ENCODE measurements at places on chromosomes 1 and 21.

GRCh38 chr1:33320619-33321165, at the start of gene A3GALT2:
Gene A3GALT2 (minus strand): TSS chr1:33321098. CDS start chr1:33321098, 0 bp downstream.
- no peak for DNase-seq

GRCh38 chr1:39255222-39255621, 50.7 kb downstream of the MACF1 start:
- no peak for DNase-seq

DNA sequence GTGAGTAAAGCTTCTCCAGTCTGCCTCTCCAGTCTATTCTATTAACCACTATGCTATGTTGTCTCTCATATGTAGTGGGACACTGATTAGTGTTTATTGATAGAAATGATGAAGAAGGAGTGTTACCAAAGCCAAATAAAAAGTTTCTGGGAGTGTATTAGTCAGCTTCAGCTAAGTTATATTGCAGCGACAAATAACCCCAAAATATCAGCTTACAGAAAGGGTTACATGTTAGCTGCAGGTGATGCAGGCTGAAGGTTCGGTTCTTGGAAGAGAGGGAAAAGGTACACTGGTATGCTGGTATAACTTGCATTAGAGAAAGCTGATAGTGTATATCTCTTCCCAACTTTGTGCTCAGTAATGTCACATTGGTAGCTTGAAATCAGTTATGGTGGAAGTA, 10.6 kb upstream of the AK2 start:
- no peak for DNase-seq

GRCh38 chr1:28259934-28260802, 850 bp downstream of the SESN2 start:
- peak; percentile 60 for DNase-seq

GRCh38 chr1:2226525-2227345, 1.4 kb upstream of the SKI start:
- DNase-seq: no peak

DNA sequence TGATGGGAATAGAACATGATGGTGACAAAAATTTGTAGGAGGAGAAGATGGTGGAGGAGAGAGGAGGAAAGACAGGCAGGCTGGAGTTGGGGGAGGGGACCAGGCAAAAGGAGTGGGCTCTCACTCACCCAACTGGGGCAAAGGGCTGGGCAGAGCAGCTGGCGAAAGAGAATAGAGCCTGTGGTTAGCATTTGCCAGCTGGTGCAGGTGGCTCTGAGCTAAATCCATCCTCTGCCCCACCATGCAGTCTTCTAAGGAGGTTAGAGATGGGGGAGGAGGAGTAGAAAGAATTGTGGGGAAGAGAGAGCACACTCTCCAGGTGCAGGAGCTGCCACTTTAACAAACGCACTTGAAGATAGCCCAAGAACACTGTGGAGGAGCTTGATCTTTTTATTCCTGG, 27.6 kb upstream of the SLAMF1 start:
- no peak for DNase-seq

DNA sequence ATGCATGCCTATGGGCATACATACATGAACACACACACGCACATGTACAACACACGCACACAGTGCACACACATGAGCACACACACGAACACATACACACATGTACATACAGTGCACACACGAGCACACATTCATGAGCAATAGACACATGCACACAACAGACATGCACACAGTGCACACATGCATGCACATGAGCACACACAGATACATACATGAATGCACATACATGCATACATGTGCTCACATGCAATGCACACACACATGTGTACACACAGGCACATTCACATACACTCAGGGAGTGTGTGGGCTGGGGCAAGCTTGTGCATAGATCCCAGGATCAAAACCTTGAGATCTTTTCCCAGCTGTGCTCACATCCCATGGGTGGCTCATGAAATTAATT, 18.9 kb downstream of the CRYAA start:
- no peak for DNase-seq

DNA sequence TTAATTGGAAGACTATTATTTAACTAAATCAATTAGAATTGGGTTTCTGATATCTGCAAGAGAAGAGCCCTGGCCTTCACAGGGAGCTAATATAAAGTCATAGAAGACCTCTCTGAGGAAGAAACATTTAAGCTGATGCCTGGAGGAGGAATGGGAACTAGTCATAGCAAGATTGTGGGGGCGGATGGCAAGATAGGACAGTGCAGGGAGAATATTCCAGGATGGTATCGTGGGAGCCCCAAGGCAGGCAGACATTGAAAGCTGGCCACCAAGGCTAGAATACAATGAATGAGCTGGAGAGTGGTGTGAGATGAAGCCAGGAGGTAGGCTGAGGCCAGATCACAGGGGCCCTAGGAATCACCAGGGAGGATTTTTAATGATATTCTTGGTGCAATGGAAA, 20.8 kb upstream of the MYSM1 start:
- no peak for DNase-seq

- no peak for DNase-seq
Observed at GRCh38 chr1:84918726-84919336, 25.8 kb upstream of the LPAR3 start.

DNA sequence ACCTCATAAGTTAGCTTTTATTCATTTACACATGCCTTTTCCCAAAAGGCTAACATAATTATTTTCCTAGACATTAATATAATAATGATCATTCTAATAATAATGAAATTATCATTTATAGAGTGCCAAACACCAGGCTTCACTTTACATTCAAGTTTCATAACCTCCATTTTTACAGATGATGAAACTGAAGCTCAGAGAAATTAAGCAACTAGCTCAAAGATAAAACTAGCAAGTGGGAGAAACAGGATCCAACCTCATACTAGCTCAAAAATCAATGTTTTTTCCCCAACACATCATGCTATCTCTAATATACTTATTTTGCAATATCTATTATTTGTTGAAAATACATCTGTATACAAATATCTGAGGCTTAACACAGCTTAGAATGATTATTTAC, 14.0 kb downstream of the LPGAT1 start:
- DNase-seq: no peak

DNA sequence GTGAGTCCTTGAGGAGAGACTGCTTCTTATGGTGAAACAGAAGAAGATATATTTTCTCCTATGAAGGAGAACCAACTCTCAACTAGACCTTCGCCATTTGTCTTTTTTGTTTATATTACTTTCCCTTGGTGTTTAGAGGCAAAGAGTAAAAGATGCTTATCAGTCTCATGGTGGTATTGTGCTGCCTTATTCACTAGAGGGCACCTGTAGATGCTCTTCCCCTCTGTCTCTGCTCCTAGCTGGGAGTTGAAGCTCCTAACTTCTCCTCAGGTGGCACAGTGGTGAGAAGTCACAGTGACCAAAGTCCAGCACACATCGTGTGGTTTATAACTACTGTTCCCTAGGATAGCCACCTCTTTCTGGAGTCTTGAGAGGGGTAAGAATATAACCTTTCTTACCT, 1359.6 kb downstream of the PLA2G4A start:
- DNase-seq: no peak

DNA sequence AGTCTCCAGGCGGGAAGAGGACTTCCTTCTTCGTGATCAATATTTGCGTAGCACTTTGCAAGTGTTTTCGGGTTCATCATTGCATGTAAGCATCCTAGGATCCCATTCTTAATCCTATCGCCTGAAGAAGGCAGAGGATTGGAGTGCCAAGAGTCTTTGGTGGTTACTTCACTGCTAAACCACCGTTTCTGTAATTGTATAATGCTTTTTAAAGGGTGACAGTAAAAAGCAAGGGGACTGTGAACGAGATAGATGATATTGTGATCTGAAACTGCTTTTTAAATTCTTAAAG, 345 bp upstream of the ALDH9A1 start:
- no peak for DNase-seq

GRCh38 chr1:110948038-110948810, 15.5 kb downstream of the LRIF1 start:
- no peak for DNase-seq

- DNase-seq: no peak
Observed at GRCh38 chr1:199762572-199762971, 264.9 kb upstream of the NR5A2 start.

DNA sequence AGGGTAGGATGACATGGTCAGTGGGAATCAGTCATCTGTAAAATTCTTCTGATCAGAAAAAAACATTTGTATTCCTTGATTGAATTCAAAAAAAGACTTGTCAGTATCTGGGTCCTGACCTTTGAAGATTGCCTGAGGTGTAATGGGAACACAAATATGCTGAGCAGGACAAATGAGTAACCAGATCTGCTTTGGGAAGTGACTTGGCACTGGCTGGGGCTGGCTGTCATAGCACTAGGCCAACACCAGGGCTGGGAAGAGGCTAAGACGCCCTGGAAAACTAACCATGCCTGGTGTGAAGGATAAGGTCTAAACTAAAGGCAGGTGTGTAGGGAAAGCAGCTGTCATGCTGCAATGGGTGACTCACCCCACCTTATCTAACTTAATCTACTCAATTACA, 452.9 kb upstream of the BEND5 start:
- no peak for DNase-seq

GRCh38 chr1:983798-984475, 2.0 kb upstream of the PERM1 start:
- peak; percentile 65 for DNase-seq

GRCh38 chr21:18524097-18524880, 120.7 kb upstream of the TMPRSS15 start:
- no peak for DNase-seq

DNA sequence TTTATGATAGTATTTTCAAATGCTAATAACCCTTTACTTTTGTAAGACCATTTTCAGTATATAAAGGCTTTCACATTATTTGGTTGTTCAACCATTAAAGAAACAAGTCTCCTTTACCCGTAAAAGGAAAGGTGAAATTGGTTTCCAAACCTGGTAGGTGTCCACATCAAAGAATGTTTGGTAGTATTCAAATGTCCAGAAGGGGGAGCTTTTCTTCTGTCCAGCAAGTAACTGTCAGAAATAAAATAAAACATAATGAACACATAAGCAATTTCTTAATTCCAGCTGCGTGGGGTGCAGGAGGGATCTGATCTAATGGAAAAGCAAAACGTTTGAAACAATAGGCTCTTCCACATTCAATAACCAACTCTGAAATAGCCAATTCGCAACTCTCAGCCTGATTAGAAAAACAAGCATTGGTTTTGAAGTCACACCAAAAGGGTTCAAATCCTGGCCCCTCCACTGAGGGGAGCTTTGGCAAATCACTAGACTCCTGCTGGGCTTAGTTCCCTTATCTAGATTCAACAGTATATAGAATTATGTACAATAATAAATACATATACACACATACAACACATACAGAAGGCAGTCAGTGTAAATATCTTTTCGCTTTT, 11.0 kb downstream of the YIPF1 start:
- no peak for DNase-seq

DNA sequence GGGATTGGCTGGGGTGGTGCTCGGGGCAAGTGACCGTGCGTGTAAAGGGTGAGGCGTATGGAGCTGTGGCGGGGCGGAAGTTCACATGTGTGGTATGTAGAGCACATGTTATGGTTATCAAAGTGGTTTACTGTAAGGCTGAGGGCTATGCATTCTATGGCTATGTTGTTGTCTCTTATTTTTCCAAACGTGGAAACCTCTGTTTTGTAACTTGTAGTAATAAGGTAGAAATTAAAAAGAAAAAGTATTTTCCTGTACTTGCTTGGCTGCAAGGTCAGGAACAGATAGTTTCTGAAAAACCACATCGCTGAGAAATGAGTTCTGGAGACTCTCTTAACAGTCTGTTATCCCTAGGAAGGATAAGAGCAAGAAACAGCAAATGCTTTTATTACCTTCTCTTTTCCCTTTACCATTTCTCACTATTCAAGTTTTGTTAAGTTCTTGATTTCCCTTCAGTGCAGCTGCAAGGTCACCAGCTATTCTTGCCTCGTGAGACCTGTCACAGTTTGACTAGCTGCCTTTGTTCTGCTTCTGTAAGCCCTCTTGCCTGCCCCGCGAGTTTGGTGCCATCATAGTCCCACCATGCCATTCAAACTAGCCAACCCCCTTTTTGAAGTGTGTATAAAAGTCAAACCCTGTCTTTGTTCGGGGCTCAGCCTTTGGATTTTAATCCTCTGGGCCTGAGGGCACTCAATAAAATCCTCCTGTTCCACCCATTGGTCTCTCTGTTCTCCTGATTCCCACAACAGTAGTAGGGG, 9.5 kb downstream of the RNU1-2 start:
- peak; percentile 57 for DNase-seq

DNA sequence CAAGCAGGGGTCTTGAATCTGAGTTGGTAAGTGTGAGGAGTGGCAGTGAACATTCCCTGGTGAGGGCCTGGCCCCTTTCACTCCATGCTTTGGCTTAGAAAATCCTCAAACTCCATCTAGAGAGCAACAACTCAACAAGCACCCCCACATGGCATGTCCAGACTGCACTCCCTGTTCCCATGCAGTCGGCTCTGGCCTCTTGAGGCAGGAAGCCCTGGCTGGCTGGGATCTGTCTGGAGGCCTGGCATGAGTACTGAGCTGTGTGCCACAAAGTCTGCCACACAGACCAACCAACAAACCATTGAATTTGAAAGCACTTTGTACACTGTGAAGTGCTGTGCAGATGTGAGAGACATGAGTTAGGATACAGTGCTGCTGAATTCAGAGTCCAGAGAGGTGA, 25.2 kb downstream of the COA7 start:
- no peak for DNase-seq

DNA sequence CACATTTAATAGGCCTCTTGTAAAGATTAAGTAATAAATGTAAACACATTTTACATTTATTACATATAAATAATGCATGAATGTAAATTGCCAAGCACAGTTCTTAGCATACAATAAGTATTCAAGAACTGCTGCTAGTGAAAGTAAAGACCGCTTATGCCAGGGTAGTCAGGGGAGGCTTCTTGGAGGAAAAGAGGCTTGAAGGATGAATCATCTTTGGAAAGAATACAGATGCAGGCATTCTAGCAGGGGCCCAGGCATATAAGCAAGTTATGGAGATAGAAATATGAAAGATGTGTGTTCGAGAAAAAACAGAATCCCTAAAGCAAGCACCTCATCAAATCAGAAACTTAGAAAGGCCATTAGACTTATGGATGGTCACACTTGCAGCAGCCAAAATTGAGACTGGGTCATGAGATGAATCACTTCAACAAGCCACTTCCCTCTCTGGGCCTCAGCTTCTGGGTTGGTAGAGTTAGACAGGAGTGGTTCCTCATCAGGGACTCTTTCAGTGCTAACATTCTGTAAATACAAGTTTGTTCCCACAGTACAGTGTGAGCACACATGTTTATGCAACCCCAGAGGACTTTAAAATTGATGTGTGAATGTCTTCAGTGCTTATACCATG, 79.8 kb upstream of the ROR1 start:
- DNase-seq: no peak

GRCh38 chr1:89905395-89906058, 84.7 kb downstream of the LRRC8D start:
- no peak for DNase-seq

GRCh38 chr1:103218369-103218768, 110.0 kb upstream of the COL11A1 start:
- no peak for DNase-seq

DNA sequence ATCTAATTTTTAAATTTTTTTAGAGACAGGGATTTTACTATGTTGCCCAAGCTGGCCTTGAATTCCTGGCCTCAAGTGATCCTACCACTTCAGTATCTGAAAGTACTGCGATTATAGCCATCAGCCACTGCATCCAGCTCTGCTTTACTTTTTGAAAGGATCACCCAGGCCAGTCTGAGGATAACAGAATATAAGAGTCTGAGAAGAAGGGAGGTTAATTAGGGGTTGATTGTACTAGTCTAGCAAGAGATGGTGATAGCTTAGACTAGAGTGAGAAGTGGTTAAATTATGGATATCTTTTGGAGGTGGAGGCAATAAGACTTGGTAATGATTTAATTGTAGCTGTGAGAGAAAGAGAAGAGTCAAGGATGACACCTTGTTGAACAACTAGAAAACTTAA, 32.2 kb downstream of the PHACTR4 start:
- no peak for DNase-seq

Data from activated naive CD4-positive, alpha-beta T cell treated with anti-CD3 and anti-CD28 coated beads, Interleukin-2, amount 50 U/mL, for 16 hours (primary cell).